HT1080 (cell line): ENCODE measurements at places on chromosomes 5 and 9. TPM values are rescaled to one million over a fixed set of nuclear protein-coding genes. Genes with fewer than 3 reads are reported as not detected.

RASEF gene
- 0.14 and 0.73 TPM in 2 replicates for total RNA-seq

SUSD3 gene
- total RNA-seq, result not detected in 2 replicates

DNA sequence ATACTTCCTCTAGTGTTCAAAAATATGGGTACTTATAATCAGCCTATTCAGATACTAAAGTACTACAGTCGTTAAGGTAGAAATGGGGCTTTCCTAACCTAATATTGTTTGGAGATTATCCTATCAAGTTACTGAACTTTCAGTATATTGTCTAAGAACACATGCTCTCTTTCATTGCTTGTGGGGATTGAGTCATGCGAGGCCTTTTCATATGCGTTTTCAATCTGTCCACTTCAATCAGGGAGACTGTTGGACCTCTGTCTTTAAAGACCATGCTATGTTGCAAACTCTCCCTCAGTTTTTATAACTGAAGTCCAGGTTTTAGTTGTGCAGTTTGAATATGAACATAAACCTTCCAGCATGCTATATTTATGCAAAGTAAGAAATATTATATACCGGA is 15.0 kb downstream of the PRR16 start:
- DNase-seq, result no peak

- DNase-seq, result peak; percentile 72
Measured at GRCh38 chr9:32738501-32739172, 44.7 kb upstream of the TMEM215 start.

KIF3A gene
- 2.9 and 3.6 TPM in 2 replicates for total RNA-seq

DNA sequence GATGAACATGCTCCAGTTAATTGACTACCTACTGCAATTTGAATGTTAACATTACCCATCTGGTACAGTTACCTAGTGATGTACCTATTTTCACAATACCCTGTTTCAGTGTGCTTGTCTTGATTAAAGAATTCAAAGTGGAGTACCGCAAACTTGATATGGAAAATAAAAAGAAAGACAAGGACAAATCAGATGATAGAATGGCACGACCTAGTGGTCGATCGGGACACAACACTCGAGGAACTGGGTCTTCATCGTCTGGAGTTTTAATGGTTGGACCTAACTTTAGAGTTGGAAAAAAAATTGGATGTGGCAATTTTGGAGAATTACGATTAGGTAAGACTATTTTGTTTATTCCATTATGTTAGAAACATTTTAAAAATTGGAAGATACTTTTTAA is 33.5 kb downstream of the CSNK1G3 start:
- peak; percentile 25 for DNase-seq

- DNase-seq, result no peak
Measured at GRCh38 chr5:97355775-97356174, 172.7 kb upstream of the RIOK2 start.

- peak; percentile 10 for DNase-seq
Measured at GRCh38 chr9:99873943-99874584, 32.4 kb upstream of the STX17 start.

DNA sequence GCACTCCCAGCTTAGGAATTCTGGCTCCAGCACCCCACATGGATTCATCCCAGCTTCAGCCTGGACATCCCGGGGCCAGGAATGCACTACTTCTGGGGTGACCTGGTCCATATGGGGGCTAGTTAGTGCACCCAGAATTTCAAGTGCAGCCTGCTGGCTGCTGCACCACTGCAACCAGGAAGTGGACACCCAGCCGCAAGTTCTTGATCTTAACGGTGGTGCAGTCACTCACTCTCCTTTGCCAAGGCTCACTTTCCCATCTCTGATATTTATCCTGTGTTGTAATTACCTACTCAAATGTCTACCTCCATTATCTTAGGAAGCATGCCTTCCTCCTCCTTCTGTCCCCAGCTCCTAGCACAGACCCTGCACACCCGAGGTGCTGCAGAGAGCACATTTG is 26.2 kb upstream of the RAB14 start:
- DNase-seq, result no peak

DNA sequence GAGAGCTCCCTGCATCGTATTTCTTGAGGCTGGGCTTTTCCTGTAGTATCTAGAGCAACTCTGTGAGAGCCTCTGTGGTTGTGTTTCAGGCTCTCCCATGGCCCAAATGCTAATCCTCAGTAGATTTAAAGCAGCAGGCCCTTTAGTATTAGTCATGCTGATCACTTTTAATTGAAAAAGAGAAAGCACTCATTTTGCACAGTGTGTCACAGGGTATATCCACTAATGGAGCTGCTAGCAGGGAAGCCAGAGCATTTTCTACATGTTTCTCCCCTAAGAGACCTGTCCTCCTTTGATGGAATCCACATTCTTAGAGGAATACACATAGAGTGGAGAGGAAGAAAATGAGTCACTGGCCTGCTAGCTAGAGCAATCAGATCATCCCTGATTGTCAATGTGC is 348.5 kb downstream of the TMEM232 start:
- peak; percentile 67 for DNase-seq

DNA sequence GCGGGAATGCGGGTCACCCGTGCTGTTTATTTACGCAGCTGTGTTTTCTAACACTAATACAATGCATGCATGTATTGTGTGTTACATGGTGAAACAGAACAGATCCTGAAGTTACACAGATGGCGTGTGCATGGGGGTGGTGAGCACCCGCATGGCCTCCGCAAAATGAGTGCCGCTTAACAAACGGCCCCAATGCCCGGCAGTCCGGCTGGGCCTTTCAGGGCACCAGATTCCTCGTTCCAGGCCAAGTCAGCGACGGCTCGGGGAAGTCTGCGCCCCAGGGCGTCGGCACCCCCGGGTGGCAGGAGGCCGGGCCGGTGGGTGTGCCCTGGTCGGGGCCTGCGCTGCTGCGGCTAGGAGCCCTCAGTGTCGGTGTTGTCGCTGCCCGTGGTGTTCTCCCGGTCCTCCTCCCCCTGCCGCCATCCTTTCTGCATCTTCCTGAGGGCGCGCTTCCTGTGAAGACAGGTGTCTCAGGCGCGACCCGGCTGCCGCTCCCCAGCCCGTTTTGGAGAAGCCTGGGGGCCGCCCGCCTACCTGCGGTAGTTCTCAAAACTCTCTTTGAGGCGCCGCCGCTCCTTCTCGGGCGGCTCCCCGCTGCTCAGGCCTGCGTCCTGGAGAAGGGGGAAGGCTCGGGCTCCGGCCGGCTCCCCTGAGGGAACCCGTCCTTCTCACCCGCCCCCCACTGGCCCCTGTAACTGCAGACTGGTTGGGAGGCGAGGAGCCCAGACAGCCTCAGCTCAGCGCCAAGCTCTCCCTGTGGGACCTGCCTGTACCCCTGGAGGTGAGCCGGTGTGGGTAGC is 605 bp upstream of the DNLZ start:
- no peak for DNase-seq

TMEM252 gene
- not detected in 2 replicates for total RNA-seq
